NK-92 treated with Interleukin-12 subunit alpha and Interleukin-12 subunit beta, amount 100 ng/mL, for 24 hours (cell line): ENCODE measurements at places on chromosomes 5 and 9.
A peak's percentile ranks its signal among the peaks of the same experiment; 100 is the strongest.

DNA sequence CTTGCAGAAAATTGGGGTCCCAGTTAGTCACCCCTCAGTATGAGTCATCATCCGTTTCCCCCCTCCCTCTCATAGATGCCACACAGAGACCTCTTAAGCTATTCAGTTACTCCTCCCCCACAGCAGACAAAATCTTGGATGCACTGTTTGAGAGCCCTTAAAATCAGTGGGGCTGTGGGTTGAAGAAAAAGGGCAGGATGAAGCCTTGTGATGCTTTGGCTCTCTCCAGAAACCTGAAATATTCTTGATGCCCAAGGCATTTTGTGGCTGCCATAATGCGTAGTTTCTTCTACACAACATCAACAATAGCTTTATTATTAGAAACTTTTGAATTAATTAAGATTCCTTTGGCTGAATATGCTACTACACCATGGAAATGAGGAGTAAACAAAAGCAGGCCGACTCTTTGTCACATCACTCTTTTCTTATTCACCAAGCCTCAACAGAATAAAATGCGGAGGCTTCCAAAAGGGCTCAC, 133.8 kb downstream of the MRPS30 start:
- DNase-seq = no peak

GRCh38 chr5:79561525-79561893, 47.6 kb upstream of the HOMER1 start:
- peak; percentile 42 for DNase-seq

DNA sequence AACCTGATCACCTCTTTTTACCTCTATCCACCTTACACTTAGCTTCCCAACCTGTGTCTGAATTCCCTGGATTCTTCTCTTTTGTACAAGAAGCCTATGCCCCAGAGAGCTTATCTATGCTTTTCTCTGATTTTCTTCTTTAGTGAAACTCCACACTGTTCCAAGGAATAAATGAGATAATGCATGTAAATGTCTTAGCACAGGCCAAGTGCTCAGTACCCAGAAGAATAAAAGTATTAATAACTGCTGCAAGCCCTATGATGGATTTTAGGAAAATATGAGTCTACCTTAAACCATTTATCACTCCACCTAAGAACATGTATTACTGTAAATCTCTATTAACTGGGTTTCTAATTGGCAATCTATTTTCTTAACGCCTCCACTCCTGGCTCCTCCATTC, 168.5 kb upstream of the TNC start:
- no peak for DNase-seq

DNA sequence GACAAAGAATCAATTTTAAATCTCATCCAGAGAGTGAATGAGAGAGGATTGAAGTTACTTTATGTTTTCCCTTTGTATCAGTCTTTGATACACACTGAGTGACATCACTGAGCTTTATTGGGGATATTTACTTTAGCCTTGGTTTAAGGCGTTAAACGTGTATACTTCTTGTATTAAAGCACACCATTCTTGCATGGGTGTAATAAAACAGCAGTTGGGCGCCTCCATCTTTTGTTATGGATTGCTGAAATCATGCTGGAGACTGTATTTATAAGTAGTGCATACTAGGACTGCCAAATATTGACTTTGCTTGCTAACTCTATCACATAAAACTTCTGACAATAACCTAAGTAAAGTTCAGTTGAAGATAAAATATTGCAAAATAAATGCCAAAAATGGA, 1755.8 kb upstream of the WWC1 start:
- no peak for DNase-seq

DNA sequence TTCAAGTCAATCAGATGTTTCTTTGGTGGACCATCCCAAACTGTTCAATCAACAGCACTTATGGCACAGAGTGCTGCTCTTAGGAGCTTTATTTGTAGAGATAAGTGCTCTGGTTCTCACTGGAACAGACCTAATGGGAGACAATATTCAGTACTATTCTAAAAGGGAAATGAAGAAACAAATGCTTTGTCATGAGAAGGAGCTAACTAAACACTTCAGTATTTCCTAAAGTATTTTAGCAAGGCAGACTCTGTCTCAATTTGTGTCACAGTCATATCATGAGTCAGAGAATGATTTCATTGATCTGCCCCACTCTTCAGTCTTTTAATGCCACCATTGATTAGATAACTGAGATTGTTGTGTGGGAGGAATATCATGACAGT, 175.3 kb downstream of the SLF1 start:
- DNase-seq = no peak

DNA sequence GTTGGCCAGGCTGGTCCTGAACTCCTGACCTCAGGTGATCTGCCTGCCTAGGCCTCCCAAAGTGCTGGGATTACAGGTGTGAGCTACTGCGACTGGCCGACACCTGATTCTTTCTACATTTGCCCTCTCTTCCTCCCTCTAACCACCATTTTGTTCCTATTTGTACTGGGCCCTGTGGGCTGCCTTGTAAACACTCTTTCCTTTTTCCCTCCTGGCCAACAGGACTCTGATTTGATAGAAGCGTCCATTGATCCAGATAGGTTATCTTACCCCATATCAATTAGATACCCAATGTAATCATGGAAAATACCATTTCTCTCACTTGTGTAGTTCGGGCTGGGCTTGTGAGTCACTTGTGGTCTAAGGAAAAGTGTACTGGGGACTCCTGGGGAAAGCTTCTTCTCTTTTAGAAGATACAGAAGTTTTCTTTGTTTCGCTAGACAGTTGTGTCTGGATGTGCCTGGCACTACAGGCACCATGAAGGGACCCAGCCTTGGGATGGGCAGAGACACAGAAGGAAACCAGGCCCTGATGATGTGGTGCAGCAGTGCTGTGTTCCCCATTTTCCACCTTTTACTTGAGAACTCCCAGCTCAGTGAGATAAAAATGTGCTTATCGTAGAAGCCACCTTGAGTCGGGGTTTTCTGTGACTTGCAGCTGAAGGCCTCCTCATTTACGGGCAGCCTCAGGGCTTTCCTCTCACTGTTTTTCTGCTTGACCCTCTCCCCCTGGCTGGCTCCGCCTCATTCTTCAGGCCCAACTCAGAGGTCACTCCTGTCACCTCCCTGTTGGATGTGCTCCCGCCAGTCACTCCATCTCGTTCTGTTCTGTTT, 32.8 kb upstream of the CPEB4 start:
- DNase-seq = no peak

GRCh38 chr5:42632354-42632900, 124.2 kb upstream of the CCDC152 start:
- DNase-seq = no peak

DNA sequence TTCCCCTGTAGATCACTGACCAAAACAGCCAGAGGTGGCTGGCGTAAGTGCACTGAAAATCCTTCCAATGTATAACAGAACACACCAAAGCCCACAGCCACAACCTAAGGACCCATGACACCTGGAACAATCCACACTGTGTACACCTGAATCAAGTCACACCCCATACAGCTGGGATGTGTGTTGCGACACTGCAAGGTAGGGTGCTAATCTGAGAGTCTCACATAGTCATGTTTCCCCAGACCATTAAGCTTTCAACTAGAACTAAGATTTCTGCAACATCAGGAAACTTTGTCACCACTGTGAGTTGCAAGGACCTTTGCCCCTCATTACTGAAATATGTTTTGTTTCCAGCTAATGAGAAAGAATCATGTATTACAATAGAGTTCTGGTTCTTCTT, 59.4 kb downstream of the MED27 start:
- no peak for DNase-seq

GRCh38 chr9:127967151-127967809, 13.5 kb downstream of the EEIG1 start:
- DNase-seq = no peak

DNA sequence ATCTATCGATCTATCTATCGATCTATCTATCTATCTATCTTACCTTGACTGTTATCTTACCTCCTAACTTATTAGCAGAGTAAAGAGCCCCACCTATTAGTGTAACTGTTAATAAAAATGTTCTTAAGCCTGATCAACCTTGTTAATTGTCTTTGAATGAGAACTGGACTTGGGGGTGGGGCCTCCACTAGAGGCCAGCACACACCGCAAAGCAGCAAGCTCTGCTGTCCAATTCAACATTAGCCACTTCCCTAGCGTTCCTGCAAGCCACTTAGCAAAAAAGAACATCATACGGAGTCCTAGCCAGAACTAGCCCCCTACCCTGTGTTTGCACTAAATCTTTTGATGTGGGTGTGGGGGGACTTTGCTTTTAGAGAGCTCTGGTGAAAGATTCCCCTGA, 515.8 kb downstream of the KDM4C start:
- DNase-seq = no peak

GRCh38 chr5:168883991-168884390, 304.8 kb upstream of the PANK3 start:
- DNase-seq = no peak

GRCh38 chr5:76604838-76605237, 18.4 kb downstream of the F2RL2 start:
- DNase-seq = no peak

DNA sequence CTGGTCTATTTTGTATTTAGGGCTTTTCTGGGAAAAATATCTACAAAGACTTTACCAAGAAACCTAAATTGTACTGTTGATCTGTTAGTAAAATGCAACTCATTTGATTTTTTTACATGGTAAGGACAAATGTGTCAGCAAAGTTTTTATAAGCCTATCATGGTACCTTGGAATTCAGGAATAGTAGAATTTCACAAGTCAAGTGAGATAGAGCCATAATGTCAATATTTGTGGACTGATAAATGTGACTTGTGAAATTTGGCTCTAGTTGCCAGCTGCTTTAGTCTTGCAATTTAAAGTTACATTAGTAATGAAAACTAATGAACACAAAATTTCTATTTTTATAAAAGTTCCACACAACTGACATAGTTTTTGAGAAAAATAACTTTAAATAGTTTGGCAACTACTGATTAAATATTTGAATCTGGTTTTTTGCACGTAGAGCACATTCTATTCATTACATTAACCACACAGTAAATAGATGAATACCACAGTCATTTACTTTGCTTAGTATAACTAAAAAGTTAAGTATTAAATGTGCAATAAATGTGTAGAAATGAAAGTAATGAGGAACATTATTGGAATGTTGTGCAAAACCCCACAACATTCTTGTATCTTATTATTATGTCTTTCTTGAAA, 41.2 kb upstream of the RIOK2 start:
- no peak for DNase-seq
